ENCODE measurements at places on chromosomes 1 and 21. TPM values are rescaled to one million over a fixed set of nuclear protein-coding genes. Genes with fewer than 3 reads are reported as not detected.

DNA sequence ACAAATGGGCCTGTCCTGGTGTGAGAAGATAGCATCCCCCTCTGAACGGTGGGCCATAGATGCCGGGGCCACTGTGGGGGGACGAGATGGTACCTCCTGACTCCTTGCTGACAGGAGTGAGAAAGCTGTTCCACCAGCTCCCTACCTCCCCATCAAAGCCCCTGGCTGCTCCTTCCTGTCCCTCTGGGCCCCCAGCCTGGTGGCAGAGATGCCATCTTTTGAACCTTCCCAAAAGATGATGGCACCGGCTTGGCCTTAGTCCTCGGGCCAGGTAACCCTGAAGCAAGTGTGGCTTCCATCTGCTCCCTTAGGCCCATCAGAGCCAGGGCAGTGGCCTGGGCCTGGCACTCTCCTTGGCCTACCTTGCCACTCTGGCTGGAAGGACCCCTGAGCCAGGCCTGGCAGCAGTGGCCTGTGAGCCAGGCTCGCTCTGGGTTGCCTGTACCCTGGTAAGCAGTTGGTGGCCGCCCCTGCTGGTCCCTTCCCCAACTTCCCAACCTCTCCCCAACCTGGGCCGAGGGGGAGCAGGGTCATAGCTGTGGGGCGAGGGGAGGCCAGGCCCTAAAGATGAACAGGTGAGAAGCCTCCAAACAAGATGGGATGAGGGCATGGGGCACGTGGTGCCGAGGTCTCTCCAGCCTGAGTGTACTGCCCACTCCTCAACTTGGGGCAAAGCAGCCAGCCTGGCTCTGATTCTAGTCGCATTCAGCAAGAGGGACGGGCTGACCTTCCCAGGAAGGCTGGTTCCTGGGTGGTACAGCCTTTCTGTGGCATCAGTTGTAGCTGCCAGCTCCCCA is 34.7 kb downstream of the ZBTB17 start:
- no peak for DNase-seq

OR2M2 gene
- total RNA-seq = not detected

OR2G6 gene
- total RNA-seq = not detected

DNA sequence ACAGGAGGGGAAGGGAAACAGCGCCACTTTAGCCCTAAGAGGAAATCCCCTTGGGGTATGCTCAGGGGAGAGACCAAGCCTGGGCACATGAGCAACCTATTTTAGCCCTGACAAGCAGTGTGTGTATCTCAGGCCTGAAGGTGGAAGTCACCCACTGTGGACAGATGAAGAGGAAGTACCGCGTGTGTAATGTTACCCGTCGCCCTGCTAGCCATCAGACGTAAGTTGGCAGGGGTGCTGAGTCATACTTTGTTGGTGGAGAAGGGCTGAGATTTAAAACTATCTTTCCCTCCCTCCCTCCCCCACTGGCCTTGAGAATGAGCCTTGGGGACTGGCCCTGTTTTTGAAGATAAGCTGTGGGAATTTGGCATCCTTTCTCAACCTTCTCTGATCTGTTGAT is 11.2 kb downstream of the AGO1 start:
- DNase-seq = no peak

- no peak for DNase-seq
Measured at GRCh38 chr1:236103059-236103458, 38.2 kb upstream of the NID1 start.

- DNase-seq = no peak
Measured at GRCh38 chr1:82695443-82695842, 894.7 kb downstream of the ADGRL2 start.

GRCh38 chr1:205582471-205583291 is 49.1 kb downstream of the ELK4 start:
- DNase-seq = no peak

GRCh38 chr1:163240705-163241104 is 38.0 kb upstream of the RGS5 start:
- DNase-seq = no peak

OR10J1 gene
- not detected for total RNA-seq

DNA sequence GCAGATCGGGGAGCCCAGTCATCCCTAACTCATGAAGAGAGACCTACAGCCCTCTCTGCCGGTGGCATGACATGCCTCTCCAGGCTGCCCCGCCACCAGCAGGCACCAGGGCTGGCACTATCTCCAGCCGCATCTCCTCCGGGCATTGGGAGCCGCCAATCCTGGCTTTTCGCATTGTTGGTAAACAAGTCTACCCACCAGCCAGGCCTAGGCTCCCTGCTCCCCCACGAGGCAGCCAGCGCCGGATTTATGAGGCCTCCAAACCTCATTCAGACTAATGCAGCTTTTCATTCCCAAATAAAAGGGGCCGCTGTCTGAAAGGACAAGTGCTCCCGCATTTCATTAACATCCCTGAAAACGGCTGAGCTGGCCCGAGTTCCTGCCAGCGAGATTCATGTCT is 3.4 kb upstream of the GRIK3 start:
- DNase-seq = no peak

GRCh38 chr21:18620436-18620835 is 216.9 kb upstream of the TMPRSS15 start:
- DNase-seq = no peak

DNA sequence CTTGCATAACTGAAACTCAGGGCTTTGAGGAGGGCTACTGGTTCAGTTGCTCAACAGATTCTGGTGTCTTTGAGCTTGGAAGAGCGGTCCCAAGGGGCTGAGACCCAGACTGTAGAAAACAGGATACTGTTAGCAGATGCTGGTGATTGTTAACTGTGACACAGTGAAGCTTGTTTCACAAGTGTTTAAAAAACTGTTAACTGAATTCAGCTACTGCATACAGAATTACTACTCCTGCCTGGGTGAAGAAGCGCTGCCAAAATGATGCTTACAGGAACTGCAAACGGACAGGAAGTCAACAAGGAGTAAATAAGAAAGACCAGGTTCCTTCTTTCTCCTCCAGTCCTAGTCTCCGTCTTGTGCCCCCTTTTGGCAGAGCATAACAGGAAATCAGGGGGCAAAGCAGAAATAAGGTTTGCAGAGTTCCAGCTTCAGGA is 195.3 kb upstream of the USP25 start:
- no peak for DNase-seq

GRCh38 chr1:92017656-92018055 is 12.1 kb upstream of the EPHX4 start:
- DNase-seq = no peak

GRCh38 chr1:109782927-109783326 is 19.2 kb upstream of the EPS8L3 start:
- no peak for DNase-seq

DNA sequence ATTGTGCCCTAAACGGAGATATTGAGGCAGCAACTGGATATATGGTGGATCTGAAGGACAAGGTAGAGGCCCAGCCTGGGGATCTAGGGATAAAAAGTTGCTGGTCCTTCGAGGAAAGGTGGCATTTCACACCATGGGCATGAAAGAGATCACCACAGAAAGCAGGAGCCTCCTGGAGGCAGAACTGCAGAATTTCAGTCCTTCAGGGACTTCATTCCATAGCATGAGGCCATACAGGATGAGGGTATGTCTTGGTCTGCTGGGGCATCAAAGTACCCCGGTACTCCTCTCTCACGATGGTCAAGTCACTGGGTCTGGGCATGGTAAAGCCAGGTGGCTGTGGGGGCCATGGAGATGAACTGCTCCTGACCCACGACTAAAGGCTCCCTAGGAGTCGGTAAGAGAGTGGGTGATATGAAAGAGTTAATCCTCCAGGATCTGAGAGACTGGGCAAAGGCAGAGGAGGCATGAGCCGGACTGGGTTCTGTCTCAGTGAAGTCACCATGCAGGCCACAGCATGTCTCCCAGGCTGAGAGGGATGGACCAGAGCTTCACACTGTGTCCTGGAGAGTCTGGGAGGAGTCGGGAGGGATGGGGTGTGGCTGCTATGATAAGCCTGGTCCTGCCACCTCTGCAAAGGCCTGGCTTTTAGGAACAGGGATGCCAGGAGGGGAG is 5.8 kb upstream of the SPRR5 start:
- DNase-seq = no peak

DNA sequence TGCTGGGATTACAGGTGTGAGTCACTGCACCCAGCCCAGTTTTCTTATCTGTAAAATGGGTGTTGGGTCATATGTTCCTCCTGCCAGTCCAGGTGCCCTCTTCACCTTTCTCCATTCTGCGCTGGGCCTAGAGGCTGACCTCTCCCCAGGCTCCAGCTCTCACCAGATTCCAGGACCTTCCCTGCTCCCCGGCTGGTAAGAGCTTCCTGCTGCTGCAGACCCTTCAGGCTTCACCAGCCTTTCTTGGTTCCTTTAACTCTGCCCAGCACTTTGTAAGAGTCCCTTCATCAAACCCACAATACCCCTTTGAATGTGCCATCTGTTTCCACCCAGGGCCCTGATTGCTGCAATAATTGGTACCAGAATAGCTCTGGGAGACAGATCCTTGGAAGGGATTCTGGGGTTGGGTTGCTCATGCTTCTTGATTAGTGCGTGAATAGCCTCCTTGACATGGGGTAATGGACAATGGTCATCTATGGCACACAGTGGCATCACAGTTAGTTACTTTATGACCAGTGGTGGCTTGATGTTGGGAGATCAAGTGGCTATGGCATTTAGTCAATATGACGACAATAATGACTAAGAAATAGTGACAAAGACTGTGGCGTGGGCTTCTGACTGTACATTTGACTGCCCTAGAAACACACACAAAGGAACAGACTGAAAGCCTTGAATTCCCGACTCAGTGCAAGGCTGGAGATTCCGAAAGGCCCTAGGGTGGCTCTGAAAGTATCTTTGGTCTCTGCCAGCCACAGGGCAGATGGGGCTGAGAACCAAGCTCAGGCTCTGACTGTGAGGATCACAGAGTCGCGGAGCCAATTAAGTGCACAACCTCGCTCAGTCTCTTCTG is 67.3 kb downstream of the SLC9A1 start:
- no peak for DNase-seq

KLHL12 gene
- total RNA-seq = 34.1 TPM

LCE1F gene
- total RNA-seq = not detected

GRCh38 chr1:154206196-154206595 is at the start of gene CFAP141:
CFAP141 (minus strand) TSS chr1:154206333; CDS start chr1:154206307, 26 bp downstream.
- no peak for DNase-seq

- no peak for DNase-seq
Measured at GRCh38 chr1:44701141-44701573, 26.6 kb downstream of the ARMH1 start.

DNA sequence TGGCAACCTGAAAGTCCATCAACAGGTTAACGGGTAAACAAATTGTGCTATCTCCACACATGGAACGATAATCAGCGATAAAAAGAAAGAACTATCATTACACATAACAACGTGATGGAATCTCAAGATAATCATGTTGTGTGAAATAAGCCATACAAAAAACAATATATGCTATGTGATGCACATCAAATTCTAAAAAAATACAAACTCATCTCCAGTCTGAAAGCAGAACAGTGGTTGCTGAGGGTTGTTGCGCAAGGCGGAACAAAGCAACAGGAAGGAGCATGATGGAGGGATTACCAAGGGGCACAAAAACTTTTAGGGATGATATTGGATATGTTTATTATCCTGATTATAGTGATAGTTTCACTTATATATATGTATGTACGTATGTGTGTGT is 324.8 kb downstream of the VAV3 start:
- DNase-seq = no peak

- no peak for DNase-seq
Measured at GRCh38 chr1:152667648-152668047, 4.5 kb downstream of the LCE2D start.

GRCh38 chr21:27582948-27583430 is 616.1 kb upstream of the ADAMTS5 start:
- DNase-seq = no peak

DNA sequence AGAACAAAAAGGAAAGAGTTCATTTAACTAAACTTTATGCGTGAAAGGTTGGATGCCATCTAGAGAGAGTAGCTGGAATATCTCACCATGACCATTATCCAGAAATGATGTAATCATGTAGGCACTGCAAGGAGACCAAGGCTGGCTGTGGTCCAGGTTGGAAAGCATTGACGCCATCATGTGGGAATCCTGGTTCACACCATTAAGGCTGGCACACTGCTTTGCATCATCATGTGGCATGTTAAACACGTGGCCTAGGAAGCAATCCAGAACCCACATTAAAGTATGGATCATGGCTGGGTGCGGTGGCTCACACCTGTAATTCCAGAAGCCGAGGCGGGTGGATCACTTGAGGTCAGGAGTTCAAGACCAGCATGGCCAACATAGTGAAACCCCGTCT is 4.3 kb downstream of the ADAMTS1 start:
- DNase-seq = peak; percentile 69

RGS18 gene
- total RNA-seq = 2.1 TPM

GRCh38 chr1:185132534-185132933 is 24.2 kb downstream of the TRMT1L start:
- no peak for DNase-seq

CFHR5 gene
- not detected for total RNA-seq

- no peak for DNase-seq
Measured at GRCh38 chr1:156006666-156007376, 13.9 kb downstream of the SSR2 start.

GRCh38 chr1:167584581-167584980 is 31.0 kb upstream of the CREG1 start:
- DNase-seq = no peak

DNA sequence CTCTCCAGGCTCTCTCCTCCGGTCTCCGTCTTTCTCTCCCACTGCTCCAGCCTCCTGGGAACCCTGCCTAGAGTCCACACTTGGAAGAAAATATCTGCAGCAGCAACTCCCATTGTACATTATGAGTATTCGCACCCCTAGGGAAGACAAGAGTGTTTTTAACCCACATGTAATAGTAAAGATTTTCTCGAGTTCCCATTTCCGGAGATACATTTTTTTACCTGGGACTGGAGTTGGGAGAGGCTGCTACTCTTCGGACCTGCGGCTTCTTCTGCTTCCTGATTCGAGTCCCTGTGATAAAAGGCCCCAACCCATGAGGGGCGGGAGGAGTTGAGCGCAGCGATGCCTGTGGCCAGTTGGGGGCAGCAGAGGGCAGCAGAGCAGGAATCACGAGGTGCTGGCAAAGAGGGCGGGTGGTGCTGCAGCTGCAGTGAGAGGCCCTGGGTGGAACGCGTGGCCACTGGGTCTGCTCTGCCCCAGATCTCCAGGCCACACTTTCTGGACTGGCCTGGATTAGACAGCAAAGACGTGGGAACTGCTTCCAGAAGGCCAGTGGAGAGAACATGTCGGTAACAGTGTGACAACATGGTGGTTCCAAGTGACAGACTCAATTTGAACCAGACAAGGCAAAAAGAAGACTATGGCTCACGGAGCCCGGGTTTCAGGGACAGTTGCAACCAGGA is 221.0 kb upstream of the CSF3R start:
- no peak for DNase-seq

DNA sequence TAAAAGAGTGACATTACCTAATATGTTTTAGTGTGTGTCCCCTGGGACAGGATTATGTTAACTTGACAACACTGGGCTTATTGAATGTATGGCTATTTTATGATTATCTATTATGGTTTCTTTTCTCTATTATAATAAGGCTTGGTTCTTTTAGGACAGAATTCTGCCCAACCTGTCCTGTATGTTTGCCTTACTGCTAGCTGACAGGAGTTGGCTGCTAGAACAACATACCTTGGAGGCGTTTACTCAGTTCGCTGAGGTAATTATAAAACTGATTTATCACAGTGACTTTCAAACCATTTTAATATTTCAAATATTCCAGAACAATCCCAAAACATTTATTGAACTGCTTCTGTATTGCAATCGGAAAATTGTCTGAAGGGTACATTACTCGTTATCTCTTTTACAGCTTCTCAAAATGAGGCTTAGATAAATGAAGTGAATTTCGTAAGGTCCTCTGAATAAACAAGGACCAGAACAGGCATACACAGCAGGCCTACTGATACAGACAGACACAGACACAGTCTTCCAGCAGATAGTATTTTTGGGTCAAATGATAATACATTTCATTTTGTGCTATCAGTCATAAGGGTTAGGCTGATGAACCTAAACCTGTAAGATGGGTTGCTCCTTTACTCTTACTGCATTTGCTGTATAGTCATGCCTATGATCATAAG is 44.2 kb downstream of the SCYL3 start:
- DNase-seq = no peak

RNU1-4 gene
- under 0.01 TPM for total RNA-seq
